Activated CD4-positive, alpha-beta T cell treated with anti-CD3 and anti-CD28 coated beads for 36 hours (primary cell): ENCODE measurements at places on chromosomes 3 and 15.

DNA sequence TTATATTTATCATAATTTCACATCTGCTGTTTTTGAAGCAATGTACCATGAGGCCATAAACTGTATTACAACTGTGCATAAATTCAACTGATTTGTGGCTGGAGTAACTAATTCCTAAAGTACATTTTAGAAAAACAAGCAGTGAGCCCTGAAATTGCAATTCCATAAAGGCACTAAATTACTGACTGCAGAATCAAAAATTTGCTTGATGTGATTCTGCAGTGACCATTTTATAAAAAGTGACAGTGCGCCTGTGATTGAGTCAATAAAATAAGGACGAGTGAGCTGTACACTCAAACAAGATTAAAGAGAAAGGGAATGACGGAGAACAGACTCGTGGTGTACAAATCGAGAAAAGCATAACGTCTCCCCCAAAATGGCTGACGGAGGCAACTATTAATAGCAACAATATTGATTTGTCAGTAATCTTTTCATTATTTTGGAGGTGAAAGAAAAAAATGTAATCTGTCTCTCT is 121.4 kb upstream of the MEIS2 start:
- no peak for DNase-seq

DNA sequence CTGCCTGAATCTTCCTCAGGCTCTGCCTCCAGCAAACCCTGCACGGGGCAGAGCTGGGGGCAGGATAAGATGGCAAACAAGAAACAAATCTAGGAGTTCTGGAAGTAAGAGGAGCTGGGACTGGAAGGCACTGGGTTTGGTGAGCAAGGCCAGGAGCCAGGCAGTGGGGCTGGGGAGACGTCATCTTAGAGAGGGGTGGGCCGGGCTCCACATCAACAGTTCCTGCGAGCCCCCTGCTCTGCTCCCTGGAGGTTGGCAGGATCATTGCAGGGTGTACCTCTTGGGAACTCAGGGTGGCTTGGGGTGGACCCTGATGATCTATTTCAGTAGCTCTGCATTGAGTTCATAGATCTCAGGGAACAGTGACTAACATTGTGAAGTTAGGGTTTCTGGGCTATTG is 87.3 kb upstream of the PRR23E start:
- DNase-seq: no peak

DNA sequence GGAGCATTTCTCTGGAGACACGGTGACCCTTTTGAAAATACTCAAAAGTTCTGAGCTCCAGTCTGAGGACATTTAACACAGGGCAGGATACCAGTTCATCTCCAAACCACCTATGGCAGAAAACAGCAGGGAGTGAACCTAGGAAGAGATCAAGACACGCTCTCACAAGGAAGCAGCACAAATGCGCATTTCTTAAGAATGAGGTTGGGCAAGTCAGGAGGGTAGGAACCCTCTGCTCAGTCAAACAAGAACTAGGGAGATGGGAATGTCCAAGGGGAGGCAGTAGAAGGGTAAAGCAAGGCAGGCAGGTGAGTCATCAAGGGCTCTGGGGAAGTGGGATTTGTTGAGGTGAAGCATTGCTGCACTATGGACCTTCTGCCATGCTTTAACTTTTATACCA is 60.3 kb upstream of the PSMD6 start:
- DNase-seq: no peak

- DNase-seq: no peak
These were observed 9.1 kb downstream of the EOMES start for GRCh38 chr3:27713078-27713423.

DNA sequence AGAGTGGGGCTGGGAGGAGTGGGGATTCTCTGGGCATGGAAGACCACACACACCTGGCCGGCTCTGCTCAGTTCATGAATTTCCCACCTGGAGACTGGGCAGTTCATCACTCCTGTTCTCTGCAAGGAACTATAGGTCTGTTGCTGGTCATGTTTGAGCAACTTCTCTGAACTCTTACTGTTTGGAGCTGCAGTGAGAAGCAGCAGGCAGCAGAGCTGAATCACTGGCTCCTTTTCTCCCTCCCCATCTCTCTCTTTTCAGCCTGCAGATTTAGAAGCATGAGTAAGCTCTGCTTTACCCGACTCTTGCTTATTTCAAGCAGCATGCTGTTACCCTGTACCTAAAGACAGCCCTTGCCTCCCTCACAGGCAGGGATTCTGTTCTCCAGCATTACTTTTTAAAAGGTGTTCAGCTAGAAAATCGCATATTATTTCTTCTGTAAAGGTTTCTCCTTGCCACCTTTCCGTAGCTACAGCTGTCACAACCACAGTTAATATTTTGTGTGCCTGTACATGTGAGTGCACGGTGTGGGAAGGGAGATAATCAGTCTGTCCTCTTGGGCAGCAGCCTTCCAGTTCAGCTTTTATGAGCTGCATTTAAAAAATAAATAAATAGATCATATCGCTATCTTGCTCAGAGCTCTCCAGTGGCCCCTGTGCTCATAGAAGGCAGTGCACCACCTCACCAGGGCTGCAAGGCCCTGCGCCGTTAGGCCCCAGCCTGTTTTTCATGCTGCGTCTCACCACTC is 131.6 kb downstream of the CHCHD6 start:
- DNase-seq: no peak

- no peak for DNase-seq
These were observed 239.0 kb upstream of the KCNMB2 start for GRCh38 chr3:178297199-178297598.

- no peak for DNase-seq
These were observed 62.7 kb downstream of the ASTE1 start for GRCh38 chr3:130963878-130964277.

GRCh38 chr15:88036154-88036839 is 220.2 kb downstream of the NTRK3 start:
- DNase-seq: no peak

DNA sequence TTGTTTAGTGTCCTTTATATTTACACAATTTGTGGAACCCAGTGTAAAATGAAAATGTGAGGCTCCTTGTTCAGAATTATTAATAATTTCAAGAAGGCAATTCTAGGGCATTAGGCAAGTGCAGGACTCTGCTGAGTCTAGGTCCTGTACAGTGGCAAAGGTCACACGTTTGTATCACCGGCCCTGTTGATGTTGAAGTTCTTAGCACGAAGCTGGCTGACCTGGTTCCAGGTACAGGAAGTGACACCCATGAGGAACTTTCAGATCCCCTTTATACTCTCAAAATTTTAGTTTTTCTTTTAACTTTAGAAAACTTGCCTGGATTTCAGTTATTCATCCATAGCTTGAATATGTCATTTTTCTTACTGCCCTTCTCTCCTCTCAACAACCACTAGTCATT is 349.4 kb downstream of the CNTN6 start:
- DNase-seq: no peak

- no peak for DNase-seq
These were observed 61.6 kb downstream of the NEK10 start for GRCh38 chr3:27307566-27307965.

GRCh38 chr3:99504258-99504657 is 134.1 kb upstream of the COL8A1 start:
- DNase-seq: no peak

DNA sequence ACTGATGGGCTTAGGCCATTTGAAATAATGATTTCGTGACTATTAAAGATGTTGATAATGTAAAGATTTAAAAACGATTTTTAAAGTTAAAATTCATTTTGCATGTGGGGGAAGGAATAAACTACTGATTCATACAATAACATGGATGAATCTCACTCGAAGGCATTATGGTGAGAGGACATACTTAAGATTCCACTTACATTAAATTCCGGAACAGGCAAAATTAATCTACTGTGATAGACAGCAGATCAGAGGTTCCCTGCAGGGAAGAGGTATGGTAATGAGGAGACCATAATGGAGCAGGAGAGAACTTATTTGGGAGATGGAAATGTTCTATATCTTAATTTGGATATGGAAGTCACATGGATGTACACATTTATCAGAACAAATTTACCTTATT is 28.4 kb upstream of the RAB6B start:
- no peak for DNase-seq

- DNase-seq: no peak
These were observed 3.2 kb downstream of the ITGB5 start for GRCh38 chr3:124883766-124884473.

DNA sequence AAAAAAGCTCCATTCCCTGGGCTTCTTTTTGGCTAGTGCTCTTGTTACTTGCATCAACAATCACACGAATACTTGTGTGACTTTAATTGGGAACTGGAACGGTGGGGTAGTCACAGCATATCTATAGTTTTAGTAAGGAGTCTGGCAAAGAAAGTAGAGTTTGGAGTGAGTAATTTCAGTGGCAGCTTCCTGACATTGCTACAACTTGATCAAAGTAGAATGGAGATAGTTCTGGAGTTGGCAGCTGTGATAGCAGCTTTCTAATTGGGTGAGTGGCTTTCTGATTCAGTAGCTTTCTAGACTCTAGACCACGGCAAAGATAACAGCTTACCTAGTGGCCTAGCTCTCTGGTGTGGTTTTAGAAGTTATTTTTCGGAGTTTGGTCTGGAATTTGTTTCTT is 475.0 kb downstream of the TUSC7 start:
- DNase-seq: no peak

DNA sequence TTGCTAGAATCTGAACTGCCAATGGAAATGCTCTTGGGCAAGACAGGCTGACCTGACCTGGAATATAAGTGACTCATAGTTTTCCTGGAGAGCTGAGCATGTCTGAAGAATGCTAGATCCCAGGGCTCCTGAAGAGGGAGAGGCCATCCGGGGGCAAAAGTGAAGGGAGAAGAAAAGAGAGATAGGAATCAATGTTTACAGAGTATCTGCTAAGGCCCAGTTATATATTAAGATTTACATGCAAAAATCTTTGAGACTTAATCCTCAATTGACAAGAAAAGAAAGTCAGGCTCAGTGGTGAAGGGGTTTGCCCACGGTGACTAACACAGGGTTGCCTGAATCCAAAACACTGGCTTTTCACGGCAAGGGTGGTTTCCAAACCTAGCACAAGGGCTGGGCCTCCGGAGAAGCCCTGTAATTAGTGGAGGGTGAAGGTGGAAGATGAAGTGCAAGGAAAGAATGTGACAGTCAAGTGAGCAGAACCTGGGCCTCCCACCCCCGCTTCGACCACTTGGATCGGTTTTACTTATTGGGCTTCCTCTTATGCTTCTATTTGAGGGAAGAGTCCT is 91.7 kb upstream of the FGF12 start:
- peak; percentile 66 for DNase-seq

DNA sequence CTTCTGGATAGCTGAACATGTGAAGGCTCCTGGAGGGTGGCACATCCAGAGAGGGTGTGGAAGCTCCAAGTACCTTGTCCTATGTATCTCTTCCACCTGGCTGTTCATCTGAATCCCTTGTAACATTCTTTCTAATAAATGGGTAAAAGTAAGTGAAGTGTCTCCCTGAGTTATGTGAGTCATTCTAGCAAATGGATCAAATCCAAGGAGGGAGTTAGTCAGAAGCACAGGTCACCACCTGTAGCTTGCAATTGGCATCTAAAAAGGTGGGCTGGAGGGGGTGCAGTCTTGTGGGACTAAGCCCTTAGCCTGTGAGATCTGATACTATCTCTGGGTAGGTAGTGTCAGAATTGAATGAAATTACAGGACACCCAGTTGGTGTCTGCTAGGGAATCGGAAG is 71.0 kb downstream of the WWTR1 start:
- no peak for DNase-seq

- no peak for DNase-seq
These were observed 38.4 kb downstream of the LARP6 start for GRCh38 chr15:70815604-70816003.

DNA sequence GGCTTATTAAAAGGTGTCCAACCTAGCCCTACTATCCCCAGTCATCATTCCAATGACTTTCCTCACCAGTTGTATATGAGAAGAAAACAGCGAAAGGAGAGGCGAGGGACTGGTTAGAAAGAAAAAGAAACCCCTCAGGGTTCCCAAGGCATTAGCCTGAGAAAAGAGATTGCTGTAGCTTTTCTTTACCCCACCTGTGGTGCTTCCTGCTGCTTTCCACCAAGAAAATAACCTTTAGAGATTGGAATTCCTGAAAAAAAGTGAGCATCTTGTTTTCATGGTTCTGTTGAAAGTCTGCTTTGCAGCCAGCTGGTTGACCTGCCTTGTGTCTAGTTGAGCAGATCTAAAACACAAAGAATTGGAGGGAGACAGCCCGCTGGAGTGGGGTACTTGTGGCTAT is 196.4 kb downstream of the CADPS start:
- no peak for DNase-seq

DNA sequence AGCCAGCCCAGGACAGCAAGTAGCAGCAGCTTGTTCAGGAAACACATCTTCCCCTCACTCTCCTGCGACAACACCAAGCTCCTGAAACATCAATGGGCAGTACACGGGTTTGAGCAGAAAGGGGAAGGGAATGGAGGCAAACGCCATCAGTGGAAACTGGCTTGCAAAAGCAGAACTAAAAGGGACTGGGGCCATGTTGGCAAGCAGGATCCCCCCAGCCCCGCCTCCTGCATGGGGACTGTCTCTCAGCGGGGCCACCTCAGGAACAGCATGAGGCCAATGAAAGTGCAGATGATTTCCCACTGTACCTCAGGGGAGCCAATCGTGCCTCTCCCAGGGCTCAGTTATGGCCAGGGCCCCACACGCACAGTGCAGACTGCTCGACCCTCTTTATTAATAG is 6.8 kb downstream of the CDAN1 start:
- DNase-seq: no peak

- DNase-seq: no peak
These were observed 2.6 kb downstream of the SLMAP start for GRCh38 chr3:57758686-57759085.

DNA sequence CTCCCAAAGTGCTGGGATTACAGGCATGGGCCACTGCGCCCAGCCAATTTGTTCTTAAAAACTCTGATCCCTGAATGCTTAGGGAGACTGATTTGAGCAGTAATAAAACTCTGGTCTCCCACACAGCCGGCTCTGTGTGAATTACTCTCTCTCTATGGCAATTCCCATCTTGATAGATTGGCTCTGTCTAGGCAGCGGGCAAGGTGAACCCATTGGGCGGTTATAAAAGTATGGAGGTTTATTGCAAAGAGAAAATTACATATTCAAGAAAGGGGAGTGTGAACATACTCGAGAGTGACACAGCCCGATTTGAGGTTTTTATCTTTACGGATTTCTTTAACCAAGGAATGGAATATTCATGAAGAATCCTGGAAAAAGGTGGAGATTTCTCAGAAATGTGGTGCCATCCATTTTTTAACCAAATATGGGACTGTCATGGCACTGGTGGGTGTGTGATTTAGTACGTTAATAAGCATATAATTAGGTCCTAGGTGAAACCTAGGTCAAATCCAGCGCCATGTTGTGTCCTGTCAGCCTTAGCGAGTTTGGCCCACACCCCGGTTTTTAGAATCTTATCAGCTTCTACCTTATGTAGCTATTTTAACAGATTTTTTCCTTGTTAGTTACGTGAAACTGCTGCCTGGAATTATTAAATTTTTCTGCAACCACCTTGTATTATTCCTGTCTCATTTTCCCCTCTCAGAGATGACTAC is 7.2 kb upstream of the GMPS start:
- no peak for DNase-seq

GRCh38 chr15:70636540-70637165 is 126.7 kb downstream of the UACA start:
- DNase-seq: no peak

DNA sequence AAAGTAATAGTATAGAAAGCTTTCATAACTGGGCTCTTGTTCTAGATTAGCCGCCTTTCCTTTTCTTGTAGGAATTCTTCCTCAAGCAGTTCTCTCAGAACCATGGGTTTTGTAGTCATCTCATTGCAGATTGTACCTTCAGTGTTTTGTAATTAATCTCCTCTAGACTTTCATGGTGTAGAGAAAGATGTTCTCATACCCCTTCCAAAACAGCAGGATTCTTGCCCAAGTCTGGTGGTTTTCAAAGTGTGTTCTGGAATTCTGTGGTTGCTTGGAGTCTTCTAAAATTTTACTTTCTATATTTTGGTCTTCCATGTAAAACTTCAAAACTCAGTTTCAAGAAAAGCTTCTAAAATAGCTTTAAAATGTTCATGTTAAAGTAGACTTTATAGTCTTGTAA is 293.8 kb downstream of the PTPRG start:
- DNase-seq: no peak
